ENCODE measurements at places on chromosomes 16 and 17.

DNA sequence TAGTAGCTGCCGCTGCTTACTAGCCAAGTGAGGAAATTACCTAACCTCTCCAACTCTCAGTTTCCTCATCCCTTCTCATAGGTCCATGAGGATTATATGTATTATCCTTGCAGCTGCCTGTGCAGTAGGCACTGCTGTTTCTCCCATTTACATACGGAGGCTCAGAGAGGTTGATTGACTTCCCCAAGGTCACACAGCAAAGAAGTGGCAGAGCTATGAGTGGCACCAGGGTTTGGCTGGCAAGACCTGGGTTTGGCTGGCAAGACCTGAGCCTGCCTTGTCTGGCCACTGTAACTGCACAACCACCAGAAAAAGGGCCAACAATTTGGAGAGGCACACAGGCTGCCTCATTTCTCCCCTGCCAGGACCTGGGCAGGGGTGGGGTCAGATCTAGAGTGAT lies 2.5 kb upstream of the NDRG4 start:
- DNase-seq: no peak

- DNase-seq: no peak
Measured at GRCh38 chr17:78826421-78826820, 14.2 kb downstream of the USP36 start.

DNA sequence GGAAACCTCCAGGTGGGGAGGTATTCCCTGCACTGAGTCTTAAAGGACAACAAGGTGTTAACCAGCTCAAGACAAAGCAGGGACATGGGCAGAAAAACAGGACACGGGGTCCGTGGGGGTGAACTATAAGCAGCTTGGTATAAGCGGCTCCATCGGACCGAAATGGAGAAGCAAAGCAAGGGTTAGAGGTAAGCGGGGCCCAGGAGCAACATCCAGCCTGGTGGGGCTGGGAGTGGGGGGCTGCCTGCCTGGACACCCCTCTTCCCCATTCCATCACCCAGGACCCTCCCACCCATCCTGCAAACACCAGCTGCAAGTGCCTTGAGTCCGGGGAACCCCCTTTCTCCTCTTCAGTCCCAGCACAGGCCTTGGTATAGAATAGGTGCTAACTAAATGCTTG lies 29.5 kb downstream of the MYH11 start:
- DNase-seq: no peak

DNA sequence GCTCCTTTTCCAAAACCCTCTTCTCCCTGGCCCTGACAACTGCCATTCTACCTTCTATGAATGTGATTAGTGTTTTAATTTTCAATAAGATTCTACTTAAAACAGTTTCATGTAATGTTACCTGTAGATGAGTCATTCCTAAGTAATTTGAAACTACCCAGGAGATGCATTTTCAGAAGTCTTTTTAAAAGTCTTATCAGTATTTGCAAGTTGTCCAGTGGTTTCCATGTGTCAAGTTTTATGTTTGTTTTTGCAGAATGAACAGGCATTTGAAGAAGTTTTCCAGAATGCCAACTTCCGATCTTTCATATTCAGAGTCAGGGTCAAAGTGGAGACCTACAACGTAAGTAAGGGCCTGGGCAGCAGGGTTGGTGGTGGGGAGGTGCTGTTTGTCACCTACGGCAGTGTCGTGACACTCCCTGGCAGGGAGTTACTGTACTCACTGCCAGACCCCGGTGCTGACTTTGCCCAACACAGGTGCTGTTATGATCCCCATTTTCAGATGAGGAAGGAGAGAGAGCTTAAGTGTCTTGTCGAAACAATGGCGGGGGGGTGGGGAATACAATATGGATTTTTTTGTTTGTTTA lies 65.0 kb downstream of the RPA1 start:
- DNase-seq: no peak

DNA sequence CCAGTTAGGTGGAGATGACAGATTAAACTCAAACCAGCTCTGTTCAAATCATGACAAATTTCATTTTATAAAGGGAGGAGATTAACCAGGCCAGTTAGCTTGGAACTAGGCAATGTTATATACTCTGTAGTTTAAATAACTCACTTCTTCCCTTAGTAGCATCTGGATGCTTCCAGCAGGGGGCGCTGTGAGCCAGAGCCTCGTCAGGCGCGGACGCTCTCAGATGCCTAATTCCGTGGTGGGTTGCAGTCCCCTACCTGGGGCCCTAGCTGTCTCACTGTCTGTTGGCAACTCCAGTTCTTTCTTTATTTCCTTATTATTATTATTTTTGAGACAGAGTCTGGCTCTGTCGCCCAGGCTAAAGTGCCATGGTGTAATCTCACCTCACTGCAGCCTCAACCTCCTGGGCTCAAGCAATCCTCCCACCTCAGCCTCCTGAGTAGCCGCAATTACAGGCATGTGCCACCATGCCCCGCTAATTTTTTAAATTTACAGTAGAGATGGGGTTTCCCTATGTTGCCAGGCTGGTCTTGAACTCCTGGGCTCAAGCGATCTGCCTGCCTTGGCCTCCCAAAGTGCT lies 17.3 kb upstream of the WFDC1 start:
- peak; percentile 44 for DNase-seq

DNA sequence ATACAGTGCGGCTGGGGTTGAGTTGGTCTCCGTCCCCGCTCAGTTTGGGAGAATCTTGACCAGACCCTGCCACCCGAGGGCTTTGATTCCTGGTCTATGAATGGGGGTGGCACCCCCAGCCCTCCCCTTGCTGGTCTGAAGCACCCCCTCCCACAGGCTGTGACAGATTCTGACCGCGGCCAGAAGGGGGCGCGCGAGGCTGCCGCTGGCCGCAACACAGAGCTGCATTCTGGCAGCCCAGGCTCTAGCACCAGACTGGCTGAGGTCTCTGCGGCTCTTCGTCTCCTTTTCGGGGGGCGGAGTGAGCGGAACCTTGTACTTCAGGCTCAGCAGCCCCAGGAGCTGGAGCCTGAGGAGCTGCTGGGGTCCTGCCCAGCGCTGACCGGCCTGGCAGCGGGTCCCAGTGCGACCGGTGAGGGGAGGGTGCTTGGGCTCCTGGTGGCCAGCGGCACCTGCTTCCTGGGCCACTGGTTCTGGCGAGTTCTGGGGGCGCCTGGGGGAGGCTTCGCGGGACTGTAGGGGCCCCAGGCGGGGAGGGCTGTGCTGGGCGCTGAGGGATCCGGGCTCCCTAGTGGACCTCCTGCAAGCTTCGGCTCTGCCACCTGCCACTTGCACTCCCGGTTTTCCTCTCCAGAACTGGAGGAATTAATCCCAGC lies 1011.6 kb downstream of the KCNJ18 start:
- DNase-seq: no peak

DNA sequence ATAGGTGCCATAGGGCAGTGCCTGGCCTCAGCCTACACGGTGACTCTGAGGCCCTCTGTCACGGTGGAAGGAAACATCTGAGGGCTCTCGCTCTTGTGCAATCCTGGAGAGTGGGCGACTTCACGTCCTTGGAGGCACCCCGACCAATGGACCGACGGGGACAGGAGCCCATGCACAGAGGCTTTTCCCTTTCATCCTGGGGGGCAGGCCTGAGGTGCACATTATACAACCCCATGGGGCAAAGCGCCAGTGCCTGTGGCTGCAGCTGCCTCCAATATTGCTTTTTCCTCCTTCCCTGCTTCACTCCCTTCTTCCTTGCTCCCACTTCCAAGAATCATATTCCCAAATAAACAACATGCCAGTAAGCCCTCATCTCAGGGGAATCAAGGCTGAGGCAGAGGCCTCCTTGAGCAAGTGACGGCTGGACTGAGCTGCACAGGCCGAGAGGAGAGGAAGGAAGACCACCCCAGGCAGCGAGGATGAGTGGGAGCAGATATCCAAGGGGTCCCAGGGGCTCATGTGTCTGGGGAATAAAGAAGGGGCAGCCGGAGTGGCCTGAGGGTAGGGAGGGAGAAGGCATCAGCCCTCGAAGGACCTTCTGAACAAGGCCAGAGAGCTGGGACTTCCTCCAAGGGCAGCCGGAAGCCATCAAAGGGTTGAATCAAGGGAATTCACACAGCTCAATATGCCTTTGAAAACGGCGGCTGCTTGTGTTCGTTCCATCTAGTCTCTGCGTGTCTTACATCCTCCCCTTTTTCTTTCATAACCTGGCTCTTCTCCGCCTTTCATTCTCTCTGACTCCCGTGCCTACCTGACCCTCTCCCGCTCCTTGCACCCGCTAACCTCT lies 42.6 kb upstream of the RPL38 start:
- DNase-seq: no peak

GRCh38 chr17:30360086-30360808 lies 18.5 kb upstream of the CPD start:
- no peak for DNase-seq

GRCh38 chr16:4917117-4917516 lies 19.8 kb downstream of the PPL start:
- DNase-seq: no peak

DNA sequence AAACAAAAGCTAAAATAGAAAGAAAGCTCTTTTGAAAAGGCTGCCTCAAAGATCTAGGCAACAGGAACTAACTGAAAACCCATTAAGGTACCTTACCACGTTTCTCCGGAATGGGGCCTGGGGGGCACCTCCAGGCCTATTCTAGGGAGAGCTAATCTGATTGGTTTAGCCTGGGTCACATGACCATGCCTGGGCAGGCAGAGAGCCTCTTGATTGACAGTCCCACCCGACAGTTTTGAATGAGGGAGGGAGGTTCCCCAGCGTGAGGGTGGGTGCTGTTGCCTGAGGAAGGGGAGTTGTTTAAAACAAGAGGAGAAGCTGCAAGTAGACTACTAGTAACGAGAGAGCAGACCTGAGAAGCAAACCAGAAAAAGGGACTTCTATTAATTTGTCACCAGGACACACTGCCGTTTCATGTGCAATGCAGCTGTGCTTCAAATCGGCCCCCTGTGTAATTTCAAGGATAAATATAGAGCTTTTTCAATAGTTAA lies 143.4 kb upstream of the HS3ST2 start:
- DNase-seq: peak; percentile 96

DNA sequence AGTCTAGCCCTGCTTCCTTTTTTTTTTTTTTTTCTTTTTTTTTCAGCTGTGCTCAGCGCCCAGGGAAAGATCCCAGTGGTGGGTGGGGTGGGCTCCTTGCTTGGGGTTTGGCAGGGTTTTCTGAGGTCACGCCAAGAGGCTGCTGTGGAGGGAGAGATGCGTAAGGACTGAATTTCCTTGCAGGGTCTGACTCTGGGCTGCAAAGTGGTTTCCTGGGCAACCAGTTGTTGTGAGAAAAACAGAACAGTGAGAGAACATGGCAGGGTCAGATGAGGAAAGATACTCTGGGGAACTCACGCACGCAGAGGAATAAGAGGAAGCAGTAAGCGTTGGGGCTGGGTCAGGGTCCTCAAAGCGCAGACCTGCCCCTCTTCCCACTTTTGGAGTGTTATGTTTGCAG lies 119.5 kb downstream of the IRF8 start:
- DNase-seq: no peak

- DNase-seq: no peak
Measured at GRCh38 chr16:78784771-78785170, 685.3 kb downstream of the WWOX start.

- no peak for DNase-seq
Measured at GRCh38 chr17:48905987-48906515, 2.2 kb upstream of the UBE2Z start.

DNA sequence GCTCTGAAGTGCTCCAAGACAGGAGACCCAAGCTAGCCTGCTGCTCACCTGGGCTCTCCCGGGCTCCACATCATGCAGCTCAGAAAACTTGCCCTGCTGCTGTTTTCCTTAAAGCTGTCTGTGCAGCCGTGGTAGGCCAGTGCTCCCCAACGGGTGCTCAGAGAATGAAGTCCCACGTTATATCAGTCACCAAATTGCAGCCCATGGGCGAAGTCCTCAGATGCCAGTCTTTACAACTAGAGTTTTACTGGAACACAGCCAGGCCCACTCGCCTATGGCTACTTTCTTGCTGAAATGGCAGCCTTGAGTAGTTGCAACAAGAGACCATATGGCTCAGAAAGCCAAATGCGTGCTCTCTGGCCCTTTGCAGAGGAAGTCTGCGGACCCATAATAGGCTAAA lies 6.3 kb downstream of the CREBBP start:
- no peak for DNase-seq

DNA sequence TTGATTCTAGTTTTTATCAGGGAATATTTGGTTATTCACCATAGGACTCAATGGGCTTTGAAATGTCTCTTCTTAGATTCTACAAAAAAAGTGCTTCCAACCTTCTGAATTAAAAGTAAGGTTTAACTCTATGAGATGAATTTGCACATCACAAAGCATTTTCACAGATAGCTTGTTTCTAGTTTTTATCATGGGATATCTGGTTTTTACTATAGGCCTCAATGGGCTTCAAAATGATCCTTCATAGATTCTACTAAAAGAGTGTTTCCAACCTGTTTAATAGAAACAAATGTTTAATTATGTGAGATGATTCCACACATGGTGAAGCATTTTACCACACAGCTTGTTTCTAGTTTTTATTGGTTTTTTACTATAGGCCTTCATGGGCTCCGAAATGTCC lies 560.7 kb downstream of the KCNJ18 start:
- DNase-seq: no peak

DNA sequence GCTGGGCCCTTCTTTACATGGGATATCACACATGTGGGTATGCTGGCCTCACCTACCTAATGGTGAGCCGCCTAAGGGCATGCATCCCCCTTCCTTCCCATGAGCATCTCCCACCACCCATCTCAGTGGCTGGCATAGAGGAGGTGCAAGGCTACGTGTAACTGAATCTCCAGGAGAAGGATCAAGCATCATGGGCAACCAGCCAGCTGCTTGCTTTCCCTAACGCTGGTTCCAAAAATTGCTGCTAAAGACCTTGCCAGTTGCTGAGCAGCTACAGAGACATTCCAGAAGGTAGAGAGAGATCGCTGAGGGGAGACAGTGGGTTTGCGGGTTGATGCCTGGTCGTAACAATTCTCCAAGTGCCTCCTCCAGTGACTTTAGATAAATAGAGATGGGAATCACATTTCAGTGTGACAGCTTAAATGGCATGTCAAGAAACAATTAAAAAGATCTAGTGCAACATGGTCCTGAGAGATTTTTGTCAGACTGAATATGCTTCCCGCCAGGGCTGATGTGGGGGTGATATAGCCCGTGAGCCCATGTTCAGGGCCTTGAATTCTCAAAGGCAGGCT lies 378.4 kb upstream of the CDH5 start:
- DNase-seq: no peak

DNA sequence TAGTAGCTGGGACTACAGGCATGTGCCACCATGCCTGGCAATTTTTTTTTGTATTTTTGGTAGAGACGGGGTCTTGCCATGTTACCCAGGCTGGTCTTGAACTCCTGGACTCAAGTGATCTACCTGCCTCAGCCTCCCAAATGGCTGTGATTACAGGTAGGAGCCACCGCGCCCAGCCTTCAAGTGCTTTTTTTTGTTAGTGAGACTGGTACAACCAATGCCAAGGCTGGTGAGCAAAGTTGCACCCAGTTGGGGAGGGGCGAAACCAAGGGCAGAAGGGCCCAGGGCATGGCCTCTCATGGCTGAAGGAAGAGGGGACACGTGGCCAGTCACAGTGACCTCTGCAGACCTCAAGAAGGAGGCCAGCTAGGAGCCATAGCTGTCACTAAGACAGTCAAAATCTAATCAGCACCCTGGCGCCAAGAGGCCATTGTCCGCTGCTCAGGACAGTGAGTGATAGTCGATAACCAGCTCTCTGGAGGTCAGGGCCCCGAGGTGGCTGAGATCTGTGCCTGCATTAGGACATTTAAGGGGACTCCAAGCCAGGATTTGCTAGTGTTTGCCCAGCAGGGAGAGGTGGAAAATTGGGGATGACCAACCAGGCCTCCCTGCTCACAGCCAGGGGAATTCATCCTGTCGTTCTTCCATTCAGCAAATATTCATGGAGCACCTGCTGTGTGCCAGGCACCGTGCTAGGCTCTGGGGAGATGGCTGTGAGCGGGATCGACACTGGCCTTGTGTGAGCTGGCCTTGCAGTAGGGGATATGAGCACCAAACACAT lies 10.2 kb downstream of the IL4R start:
- DNase-seq: no peak

- DNase-seq: no peak
Measured at GRCh38 chr16:54986409-54986808, 55.7 kb downstream of the IRX5 start.

Measured in RWPE1 (cell line).